ENCODE measurements at places on chromosomes 4 and X. TPM values are rescaled to one million over a fixed set of nuclear protein-coding genes. Genes with fewer than 3 reads are reported as not detected.

GRCh38 chr4:7070729-7071511, 3.1 kb upstream of the GRPEL1 start:
- peak; percentile 87 for DNase-seq

GRCh38 chr4:59247032-59247431, 1953.1 kb upstream of the ADGRL3 start:
- no peak for DNase-seq

- no peak for DNase-seq
Measured at GRCh38 chr4:105352826-105353225, 121.0 kb downstream of the PPA2 start.

DNA sequence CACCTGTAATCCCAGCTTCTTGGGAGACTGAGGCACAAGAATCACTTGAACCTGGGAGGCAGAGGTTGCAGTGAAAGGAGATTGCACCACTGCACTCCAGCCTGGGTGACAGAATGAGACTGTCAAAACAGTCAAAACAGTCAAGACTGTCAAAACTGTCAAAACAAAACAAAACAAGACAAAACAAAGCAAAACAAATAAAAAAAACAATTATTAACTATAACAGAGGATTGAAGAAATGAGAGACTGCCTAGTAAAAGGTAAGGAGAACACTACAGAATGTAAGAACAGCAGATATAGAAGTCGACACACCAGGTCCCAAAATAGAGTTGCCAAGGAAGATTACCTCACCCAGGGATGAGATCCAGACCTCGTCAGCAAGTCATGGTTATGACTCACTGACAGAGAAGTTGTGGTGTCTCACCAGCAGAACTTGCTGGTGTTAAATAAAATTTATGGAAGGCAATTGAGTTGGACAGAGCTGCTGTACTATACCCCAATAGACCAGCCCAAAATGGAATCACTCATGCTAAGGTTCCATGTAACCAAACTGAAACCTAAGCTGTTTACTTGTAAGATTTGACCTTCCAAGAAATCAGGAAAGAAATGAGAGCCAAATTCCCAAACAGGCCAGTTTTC, 32.1 kb upstream of the GK start:
- no peak for DNase-seq

GRCh38 chr4:768995-769394, 56.9 kb downstream of the CPLX1 start:
- DNase-seq: no peak

DNA sequence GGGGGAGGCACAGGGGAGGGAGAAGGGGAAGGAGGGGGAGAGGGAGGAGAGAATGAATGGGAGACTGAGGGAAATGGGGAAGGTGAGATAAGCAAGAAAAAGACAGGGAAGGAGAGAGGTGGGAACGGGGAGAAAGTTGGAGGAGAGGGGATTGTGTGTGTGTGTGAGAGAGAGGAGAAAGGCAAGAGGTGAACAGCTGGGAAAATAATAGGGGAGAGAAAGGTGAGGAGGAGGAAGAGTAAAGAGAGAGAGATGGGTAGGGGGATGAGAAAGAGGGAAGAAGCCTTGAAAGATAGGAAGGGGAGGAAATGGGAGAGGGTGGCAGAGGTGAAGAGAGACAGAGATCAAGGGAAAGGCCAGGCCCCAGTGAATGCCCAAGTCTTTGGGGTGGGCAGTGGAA, 20.1 kb downstream of the BCORL1 start:
- no peak for DNase-seq

DNA sequence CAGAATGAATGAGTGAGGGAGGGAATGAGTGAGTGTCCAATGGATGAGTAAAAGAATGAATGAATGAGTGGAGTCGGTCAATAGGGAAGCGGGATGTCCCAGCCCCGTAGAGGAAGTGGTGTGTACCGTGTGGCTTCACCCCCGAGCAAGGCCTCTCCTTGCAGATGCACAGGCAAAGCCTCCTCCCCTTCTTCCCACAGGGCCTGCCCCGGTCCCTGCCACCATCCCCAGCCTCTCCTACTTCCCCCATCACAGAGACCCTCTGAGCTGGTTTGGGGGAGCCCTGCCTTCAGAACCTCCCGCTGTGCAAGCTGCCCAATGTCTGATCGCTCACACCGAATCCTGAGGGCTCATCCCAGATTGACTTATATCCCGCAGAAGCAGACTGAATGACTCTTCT, 13.6 kb downstream of the HTRA3 start:
- peak; percentile 26 for DNase-seq

- no peak for DNase-seq
Measured at GRCh38 chrX:38271154-38271716, 50.6 kb upstream of the SRPX start.

DNA sequence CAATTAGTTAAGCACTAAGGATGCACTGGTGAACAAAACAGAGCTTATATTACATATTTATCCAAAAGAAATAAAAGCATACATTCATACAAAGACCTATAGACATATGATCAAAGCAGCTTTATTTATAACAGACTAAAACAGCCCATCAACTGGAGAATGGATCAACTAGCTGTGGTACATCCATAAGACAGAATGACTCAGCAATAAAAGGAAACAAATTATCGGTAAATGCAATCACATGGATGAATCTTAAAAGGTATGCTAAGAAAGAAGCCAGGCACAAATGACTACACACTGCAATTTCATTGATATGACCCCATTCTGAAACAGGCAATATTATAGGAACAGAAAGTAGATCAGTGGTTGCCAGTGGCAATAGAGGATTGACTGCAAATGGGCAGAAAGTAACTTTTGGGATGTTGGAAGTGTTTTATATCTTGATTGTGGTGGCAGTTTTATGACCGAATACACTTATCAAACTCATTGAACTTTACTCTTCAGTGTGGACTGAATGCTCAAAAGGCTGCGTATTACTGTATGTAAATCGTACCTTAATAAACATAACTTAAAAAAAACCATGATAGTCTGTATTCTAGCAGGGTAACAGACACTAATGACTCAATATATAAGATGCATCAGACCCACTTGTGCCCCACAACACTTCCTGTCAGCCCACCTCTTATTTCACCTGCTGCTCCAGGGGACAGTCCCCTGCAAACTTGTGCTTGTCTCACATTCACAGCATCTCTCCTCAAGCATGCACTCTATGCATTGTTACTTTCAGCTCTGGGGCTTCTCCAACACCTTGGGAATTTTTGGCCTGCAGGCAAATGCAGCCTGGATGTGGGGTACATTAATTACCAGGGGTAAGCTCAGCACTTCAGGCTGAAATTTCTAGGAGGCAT, 59.1 kb downstream of the MID1IP1 start:
- DNase-seq: no peak

DNA sequence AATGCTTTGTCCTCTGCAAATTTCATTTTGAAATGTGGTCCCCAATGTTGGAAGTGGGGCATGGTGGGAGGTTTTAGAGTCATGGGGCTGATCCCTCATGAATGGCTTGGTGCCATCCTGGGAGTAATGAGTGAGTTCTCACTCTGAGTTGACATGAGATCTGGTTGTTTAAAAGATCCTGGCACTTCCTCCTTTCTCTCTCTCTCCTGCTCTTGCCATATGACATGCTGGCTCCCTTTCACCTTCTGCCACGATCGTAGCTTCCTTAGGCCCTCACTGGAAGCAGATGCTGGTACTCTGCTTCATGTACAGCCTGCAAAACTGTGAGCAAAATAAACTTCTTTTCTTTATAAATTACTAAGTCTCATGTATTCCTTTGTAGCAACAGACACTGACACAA, 262.0 kb downstream of the IL15 start:
- no peak for DNase-seq

DNA sequence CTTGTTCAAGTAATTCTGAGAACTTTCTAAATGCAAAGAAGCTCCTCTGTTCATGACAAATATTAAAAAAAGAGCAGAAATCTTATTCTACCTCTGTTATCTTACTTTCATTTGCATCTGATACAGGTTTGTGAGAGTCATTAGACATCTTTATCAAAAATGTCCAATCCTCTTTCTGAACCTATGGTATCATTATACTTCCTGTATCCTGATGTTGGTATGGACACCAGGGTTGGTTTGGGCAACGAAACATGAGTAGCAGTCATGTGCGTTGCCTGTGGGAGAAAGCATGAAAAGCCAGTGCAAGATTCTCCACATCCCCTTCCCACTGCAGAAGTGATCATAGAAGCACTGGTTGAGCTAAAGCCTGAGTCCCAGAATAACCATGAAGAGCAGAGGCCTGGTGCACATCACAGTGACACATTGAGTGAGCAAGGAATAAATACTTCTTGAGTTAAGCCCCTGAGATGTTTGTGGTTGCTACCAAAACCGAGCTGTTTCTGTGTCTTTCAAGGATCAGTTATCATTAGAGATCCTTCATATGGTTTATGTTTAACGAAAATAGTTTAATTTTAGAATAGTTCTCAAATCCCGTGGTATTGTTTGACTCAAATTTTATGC, 197.2 kb downstream of the BANK1 start:
- no peak for DNase-seq

- no peak for DNase-seq
Measured at GRCh38 chr4:3352941-3353594, 60.2 kb downstream of the RGS12 start.

DNA sequence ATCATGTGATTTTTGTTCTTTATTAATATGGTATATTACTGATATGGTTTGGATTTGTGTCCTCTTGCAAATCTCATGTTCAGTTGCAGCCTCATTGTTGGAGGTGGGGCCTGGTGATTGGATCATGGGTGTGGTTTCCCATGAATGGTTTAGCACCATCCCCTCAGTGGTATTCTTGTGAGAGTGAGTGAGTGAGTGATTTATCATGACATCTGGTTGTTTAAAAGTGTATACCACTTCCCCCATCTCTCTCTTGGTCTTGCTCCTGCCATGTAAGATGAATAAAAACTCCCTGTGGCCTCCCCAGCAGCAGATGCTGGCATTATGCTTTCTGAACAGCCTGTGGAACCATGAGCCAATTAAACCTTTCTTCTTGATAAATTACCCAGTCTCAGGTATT, 111.5 kb downstream of the TAB3 start:
- no peak for DNase-seq

FAM149A gene
- 37.8 TPM for total RNA-seq

CHM gene
- 30.0 TPM for total RNA-seq

PASD1 gene
- total RNA-seq: not detected

DYNLT3 gene
- total RNA-seq: 30.7 TPM

NEIL3 gene
- 0.35 TPM for total RNA-seq

PWWP3B gene
- total RNA-seq: 1.4 TPM

MAGEB17 gene
- not detected for total RNA-seq

ATP2B3 gene
- total RNA-seq: not detected

FATE1 gene
- not detected for total RNA-seq

CTAG1A gene
- total RNA-seq: not detected

PSAPL1 gene
- total RNA-seq: not detected

GAGE13 gene
- total RNA-seq: not detected

ARMCX2 gene
- 44.0 TPM for total RNA-seq

GNRHR gene
- not detected for total RNA-seq

Measured in kidney (tissue), 22 donors.